ENCODE measurements at places on chromosomes 7 and 10.
A peak's percentile ranks its signal among the peaks of the same experiment; 100 is the strongest.

GRCh38 chr7:105224884-105225651, 163.7 kb downstream of the SRPK2 start:
- peak; percentile 45 for DNase-seq

- no peak for DNase-seq
Measured at GRCh38 chr7:49797987-49798660, 24.7 kb downstream of the VWC2 start.

DNA sequence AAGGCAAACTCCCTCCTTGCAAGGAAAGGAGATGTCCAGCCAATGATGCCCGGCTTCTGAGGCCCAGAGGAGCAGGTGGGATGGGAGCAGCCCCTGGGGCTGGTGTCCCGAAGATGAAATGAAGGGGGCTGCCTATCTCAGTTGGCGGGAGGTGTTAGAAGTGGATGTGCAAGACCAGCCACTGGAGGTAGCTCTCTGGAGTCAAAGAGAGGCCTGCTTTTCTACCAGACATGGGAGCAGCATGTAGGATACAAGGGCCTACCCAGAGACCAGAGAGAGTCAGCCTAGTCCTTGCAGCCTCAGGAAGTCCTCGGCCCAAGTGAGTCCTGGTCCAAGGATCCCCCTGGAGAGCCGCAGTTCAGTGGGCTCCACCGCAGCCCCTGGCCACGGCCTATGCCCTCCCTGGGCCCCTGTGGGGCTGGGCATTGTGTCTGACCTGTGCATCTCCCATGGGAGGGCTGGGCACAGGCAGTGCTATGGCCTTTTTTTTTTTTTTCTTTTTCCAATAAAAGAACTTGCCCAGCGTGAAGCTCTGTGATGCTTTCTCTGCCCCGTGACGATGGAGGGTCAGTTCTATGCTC, 17.7 kb downstream of the GOLGA7B start:
- DNase-seq, result no peak

DNA sequence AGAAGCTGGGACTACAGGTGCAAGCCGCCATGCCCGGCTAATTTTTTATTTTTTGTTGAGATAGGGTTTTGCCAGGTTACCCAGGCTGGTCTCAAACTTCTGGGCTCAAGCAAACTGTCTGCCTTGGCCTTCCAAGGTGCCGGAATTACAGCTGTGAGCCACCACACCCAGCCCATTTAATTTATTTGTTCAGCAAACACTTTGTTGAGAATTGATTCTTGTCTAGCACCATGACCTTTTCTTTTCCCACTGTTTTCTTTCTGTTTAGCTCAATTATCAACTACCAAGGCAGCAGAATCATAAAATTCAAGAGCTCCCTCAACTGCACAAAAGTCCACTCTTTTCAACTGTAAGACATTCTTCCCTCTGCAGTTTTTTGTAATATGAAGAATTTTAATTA, 47.8 kb upstream of the PARD3 start:
- DNase-seq, result no peak

- DNase-seq, result no peak
Measured at GRCh38 chr7:46830-47140, 145.6 kb upstream of the FAM20C start.

DNA sequence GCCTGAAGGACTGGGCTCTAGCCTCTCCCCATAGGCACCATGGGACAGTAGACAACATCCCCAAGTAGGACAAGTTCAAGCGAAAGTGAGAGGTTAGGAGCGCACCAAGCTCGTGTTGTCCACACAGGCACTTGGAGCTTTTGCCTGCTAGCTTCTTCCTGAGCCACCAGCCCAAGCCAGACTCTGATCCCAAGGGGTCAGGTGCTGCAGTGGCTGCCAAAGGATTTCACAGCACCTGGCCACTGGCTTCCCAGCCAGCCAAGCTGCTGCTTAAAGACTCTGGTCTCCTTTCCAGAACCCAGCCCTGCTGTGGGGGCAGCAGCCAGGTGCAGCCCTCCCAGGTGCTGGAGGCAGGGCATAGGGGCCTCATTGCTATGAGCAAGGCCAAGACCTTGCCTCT, 33.0 kb upstream of the UNC5B start:
- DNase-seq, result no peak

DNA sequence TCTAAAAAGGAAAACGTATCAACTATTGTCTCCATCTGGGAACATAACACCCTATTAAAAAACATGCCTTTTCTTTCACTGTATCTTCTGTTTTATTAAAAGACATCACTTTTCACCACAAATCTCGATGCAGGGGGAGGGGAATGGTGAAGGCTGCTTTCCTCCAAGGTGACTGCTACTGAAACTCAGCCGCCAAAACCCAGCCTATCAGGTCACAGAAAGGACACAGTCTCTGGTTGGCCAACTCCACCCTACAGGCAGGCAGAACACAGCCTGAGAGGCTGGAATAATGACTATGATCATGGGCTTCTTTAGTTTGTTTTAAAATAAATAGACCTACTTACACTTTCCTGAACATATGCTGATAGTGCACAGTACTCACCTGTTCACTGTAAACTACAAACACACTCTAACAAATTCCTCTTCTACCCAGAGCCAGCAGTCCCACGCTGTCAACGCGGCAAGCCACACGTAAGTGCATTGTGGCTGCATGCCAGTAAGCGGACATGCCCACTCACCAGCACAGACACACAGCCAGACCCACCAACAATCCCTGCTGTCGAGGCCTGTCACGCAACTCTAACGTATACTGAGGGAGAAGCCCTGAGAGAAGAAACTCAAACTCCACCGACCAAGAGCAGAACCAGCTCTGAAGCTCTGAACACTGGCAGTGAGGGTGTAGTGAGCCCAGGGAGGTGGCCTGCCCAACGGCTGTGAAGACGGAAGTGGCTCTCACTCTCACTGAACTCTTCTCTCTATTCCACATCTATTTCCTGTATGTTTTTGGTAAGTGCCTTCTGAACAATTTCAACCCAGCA, 41.8 kb downstream of the NCAPG2 start:
- DNase-seq, result no peak

DNA sequence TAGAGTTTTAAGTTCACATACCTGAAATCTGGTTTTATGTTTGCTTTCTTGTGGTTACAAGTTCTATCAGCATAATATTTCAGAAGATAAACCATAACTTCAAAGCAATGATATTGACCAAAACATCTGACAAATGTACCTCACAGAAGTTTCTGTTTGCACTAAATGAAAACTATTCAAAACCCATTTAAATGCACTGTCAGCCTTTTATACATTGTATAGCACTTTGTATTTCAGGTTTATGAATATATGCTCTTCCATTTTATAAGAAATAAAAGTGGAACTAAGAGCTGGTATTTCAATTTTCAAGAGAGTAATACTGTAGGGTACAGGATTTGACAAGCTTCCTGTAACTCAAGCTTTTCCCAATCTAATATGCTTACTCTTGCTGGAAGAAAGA, 388.6 kb upstream of the MBL2 start:
- DNase-seq, result no peak

- DNase-seq, result no peak
Measured at GRCh38 chr10:18566177-18566576, 85.2 kb downstream of the NSUN6 start.

DNA sequence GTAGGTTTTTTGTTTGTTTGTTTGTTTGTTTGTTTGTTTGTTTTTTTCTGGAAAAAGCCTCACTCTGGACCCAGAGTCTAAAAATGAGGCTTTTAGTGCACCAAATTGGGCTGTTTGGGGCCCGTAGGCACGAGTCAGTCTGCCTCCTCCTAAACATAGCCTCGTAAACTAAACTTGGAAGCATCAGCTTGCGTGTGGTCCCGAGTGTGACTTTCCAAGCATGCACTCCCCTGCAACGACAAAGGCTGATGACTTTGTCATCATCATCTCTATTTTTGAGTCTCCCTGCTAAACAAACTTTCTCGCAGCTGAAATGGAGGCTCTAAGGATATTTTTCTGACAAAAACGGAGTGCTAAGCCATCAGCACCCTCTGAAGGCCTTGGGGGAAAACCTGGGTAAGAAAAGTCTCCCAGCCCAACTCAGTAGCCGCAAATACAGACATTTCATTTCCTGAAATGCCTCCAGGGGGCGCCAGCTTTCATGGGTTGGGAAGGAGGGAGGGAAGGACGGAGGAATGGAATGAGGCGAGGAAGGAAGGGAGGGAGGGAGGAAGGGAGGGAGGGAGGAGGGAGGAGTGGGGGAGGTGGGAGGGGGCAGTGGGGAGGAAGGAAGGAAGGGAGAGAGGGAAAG, 245.9 kb downstream of the KCNMA1 start:
- peak; percentile 54 for DNase-seq

GRCh38 chr10:84428711-84429110, 100.3 kb downstream of the CCSER2 start:
- no peak for DNase-seq

- DNase-seq, result no peak
Measured at GRCh38 chr10:6973899-6974298, 393.8 kb upstream of the PRKCQ start.

GRCh38 chr10:51832652-51833383, 133.4 kb upstream of the CSTF2T start:
- DNase-seq, result peak; percentile 4
